ENCODE measurements at places on chromosomes 5 and 9. TPM values are rescaled to one million over a fixed set of nuclear protein-coding genes. Genes with fewer than 3 reads are reported as not detected.

DNA sequence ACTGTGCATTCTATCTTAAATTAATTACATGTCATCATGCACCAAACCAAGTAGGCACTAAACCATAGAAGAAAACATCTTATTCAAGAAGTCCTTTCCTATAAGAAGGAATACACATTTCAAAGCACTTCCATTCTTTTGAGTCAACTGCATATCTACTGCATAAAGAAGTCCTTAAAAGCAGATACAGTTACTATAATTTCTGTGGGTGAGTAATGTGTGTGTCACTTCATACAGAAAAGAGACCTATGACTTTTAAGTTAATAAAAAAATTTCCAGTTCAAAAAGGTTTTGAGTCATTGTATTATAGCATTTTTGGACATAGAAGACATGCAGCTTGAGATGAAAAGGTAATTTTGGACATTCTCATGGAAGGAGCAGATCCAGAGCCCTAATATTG is 125.0 kb downstream of the DTWD2 start:
- H3K4me3 ChIP-seq: no peak overlapping the region
- no peak for DNase-seq
- H3K36me3 ChIP-seq: no peaks in the 10 kb centered on the region
- H3K27me3 ChIP-seq: no peaks in the 10 kb centered on the region
- H3K4me1 ChIP-seq: no peaks in the 10 kb centered on the region
- H3K27ac ChIP-seq: no peak overlapping the region

SLC12A2 gene
- total RNA-seq: 13.3 TPM

NME5 gene
- not detected for total RNA-seq

GRCh38 chr5:159385536-159385935 is 55.2 kb upstream of the IL12B start:
- no peaks in the 10 kb centered on the region for H3K36me3 ChIP-seq
- no peaks in the 10 kb centered on the region for H3K4me1 ChIP-seq
- H3K27ac ChIP-seq: no peak overlapping the region
- no peaks in the 10 kb centered on the region for H3K27me3 ChIP-seq
- no peak overlapping the region for H3K4me3 ChIP-seq

DNA sequence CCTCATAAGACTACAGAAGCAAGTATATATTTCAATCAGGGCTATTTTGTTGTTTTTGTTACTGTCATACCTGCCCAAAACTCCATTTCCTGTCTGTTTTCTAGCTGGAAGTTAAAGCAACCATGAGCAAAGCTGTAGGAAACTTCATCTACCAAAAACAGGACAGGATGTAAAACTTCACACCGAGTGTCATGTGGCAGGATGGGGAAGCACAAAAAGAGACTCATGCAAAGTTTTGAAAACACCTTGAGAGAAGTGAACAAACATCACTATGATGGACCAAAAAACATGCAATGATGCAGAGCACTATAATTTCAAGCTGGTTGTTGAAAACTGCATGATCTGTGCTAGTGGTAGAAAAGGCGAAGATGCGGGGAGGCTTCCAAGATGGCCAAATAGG is 6.3 kb upstream of the GZMA start:
- H3K4me1 ChIP-seq: peaks cover 59% of the 10 kb centered on the region
- no peaks in the 10 kb centered on the region for H3K36me3 ChIP-seq
- H3K27me3 ChIP-seq: no peaks in the 10 kb centered on the region
- H3K27ac ChIP-seq: no peak overlapping the region

- peaks cover 8% of the 10 kb centered on the region for H3K36me3 ChIP-seq
- DNase-seq: peak; percentile 74
- peaks cover 14% of the 10 kb centered on the region for H3K4me1 ChIP-seq
- no peaks in the 10 kb centered on the region for H3K27me3 ChIP-seq
Measured at GRCh38 chr5:88203981-88204750, 64.5 kb downstream of the TMEM161B start.

GRCh38 chr5:2534251-2534650 is 217.2 kb downstream of the IRX2 start:
- no peak for DNase-seq
- H3K4me3 ChIP-seq: no peak overlapping the region
- no peaks in the 10 kb centered on the region for H3K27me3 ChIP-seq
- H3K27ac ChIP-seq: no peak overlapping the region
- no peaks in the 10 kb centered on the region for H3K4me1 ChIP-seq

- no peaks in the 10 kb centered on the region for H3K4me1 ChIP-seq
- no peak overlapping the region for H3K27ac ChIP-seq
- H3K36me3 ChIP-seq: no peaks in the 10 kb centered on the region
- H3K4me3 ChIP-seq: no peak overlapping the region
- H3K27me3 ChIP-seq: no peaks in the 10 kb centered on the region
- DNase-seq: no peak
Measured at GRCh38 chr5:174563899-174564298, 160.5 kb upstream of the MSX2 start.

TNFSF8 gene
- total RNA-seq: 43.2 TPM

- DNase-seq: no peak
- no peaks in the 10 kb centered on the region for H3K4me1 ChIP-seq
- H3K4me3 ChIP-seq: no peak overlapping the region
- H3K36me3 ChIP-seq: no peaks in the 10 kb centered on the region
- H3K27me3 ChIP-seq: peaks cover 5% of the 10 kb centered on the region
- no peak overlapping the region for H3K27ac ChIP-seq
Measured at GRCh38 chr5:38892363-38892762, 46.6 kb downstream of the OSMR start.

GRCh38 chr5:3489239-3489843 is 106.3 kb upstream of the IRX1 start:
- H3K4me3 ChIP-seq: no peak overlapping the region
- H3K27ac ChIP-seq: no peak overlapping the region
- no peaks in the 10 kb centered on the region for H3K27me3 ChIP-seq
- H3K36me3 ChIP-seq: no peaks in the 10 kb centered on the region
- no peaks in the 10 kb centered on the region for H3K4me1 ChIP-seq
- no peak for DNase-seq

CTNNA1 gene
- total RNA-seq: 22.7 TPM

DNA sequence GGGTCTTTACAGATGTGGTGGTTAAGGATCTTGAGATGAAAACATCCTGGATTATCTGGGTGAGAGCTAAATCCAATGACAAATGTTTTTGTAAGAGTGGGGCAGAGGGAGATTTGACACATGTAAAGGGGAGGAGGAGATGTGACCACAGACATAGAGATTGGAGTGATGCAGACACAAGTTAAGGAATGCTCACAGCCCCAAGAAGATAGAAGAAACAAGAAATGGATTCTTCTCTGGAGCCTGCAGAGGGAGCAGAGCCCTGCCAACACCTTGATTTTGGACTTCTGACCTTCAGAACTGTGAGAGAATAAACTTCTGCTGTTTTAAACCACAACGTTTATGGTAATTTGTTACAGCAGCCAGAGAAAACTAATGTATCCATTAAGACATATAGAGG is 21.7 kb downstream of the ITGA2 start:
- H3K4me1 ChIP-seq: peaks cover 12% of the 10 kb centered on the region
- no peaks in the 10 kb centered on the region for H3K27me3 ChIP-seq
- DNase-seq: no peak
- H3K36me3 ChIP-seq: no peaks in the 10 kb centered on the region
- H3K27ac ChIP-seq: no peak overlapping the region

GRCh38 chr5:66933066-66933465 is 263.5 kb downstream of the CD180 start:
- H3K27ac ChIP-seq: no peak overlapping the region
- no peak for DNase-seq
- H3K27me3 ChIP-seq: no peaks in the 10 kb centered on the region
- H3K4me3 ChIP-seq: no peak overlapping the region

DNA sequence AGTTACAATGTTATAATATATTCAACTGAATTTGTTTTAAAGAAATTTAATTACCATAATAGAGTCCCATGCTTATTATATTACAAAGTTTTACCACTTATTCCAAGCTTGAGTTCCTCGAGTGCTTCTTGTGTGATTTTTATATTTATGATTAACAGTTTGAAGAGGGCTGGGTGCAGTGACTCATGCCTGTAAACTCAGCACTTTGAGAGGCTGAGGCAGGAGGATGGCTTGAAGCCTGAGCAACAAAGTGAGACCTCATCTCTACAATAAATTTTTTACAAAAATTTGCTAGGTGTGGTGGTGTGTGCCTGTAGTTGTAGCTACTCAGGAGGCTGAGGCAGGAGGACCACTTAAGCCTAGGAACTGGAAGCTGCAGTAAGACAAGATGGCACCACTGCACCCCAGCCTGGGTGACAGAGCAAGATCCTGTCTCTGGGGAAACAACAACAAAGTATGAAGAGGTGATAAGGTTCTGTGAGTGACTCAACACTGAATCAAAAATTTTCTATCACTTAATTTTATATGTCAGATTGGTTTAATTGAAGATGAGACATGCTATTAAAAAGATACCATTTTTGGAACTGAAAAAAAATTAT is 9.2 kb downstream of the POC5 start:
- no peaks in the 10 kb centered on the region for H3K27me3 ChIP-seq
- peaks cover 9% of the 10 kb centered on the region for H3K36me3 ChIP-seq
- no peak overlapping the region for H3K4me3 ChIP-seq

GRCh38 chr9:136806631-136807201 is 1.0 kb upstream of the RABL6 start:
- H3K36me3 ChIP-seq: no peaks in the 10 kb centered on the region
- peak; percentile 40 for DNase-seq
- H3K27ac ChIP-seq: peak overlapping the region; percentile 83
- H3K4me1 ChIP-seq: peaks cover 40% of the 10 kb centered on the region
- H3K4me3 ChIP-seq: peak overlapping the region; percentile 39

GRCh38 chr5:151100681-151101080 is 19.8 kb upstream of the TNIP1 start:
- no peak for DNase-seq
- H3K4me1 ChIP-seq: peaks cover 30% of the 10 kb centered on the region
- H3K27ac ChIP-seq: no peak overlapping the region

DNA sequence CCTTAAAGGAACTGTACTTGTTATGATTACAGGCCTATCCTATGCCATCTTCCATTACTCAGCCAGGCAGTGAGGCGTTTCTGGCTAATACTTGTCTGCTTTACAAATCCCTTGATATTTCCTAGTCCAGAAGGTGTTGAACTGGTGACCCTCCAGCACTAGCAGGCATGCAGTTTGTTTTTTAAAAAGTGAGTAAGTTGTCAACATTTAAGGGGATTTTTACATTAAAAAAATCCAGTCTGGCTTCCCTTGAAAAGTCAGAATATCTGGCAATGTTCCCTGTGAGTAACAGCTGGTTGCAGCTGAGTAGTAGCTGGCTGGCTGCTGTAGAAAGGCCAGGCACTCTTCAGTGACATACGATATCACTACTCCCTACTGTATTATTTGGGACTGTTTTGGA is 21.8 kb downstream of the GRIN3A start:
- no peaks in the 10 kb centered on the region for H3K4me1 ChIP-seq
- no peaks in the 10 kb centered on the region for H3K27me3 ChIP-seq
- no peaks in the 10 kb centered on the region for H3K36me3 ChIP-seq
- no peak for DNase-seq

CDH9 gene
- total RNA-seq: not detected

DNA sequence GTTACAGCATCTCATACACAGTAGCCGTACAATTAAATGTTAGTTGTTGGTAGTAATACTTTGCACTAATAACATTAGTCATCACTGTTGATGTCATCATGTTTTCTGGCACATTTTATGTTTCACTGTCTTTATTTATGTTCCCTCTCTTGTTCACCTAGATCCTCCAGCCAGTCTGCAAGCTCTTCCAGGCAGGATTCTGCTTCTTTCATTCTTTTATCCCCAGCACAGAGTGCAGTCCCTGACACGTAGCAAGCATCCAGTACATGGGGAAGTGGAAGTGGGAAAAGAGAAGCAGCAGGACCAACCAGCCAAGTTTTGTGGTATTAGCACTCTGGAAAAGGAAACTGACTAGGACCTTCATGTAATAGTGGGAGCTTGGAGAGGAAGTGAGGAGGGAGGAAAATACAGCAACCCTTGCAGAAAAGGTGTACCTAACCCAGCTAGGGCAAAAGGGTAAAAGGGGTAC is 89.7 kb upstream of the SLC44A1 start:
- H3K27me3 ChIP-seq: no peaks in the 10 kb centered on the region
- H3K27ac ChIP-seq: no peak overlapping the region
- H3K4me1 ChIP-seq: peaks cover 10% of the 10 kb centered on the region

GRCh38 chr5:141880961-141881801 is 3.0 kb upstream of the PCDH1 start:
- DNase-seq: no peak
- H3K27me3 ChIP-seq: peaks cover 47% of the 10 kb centered on the region
- no peak overlapping the region for H3K4me3 ChIP-seq
- peaks cover 32% of the 10 kb centered on the region for H3K4me1 ChIP-seq

DNA sequence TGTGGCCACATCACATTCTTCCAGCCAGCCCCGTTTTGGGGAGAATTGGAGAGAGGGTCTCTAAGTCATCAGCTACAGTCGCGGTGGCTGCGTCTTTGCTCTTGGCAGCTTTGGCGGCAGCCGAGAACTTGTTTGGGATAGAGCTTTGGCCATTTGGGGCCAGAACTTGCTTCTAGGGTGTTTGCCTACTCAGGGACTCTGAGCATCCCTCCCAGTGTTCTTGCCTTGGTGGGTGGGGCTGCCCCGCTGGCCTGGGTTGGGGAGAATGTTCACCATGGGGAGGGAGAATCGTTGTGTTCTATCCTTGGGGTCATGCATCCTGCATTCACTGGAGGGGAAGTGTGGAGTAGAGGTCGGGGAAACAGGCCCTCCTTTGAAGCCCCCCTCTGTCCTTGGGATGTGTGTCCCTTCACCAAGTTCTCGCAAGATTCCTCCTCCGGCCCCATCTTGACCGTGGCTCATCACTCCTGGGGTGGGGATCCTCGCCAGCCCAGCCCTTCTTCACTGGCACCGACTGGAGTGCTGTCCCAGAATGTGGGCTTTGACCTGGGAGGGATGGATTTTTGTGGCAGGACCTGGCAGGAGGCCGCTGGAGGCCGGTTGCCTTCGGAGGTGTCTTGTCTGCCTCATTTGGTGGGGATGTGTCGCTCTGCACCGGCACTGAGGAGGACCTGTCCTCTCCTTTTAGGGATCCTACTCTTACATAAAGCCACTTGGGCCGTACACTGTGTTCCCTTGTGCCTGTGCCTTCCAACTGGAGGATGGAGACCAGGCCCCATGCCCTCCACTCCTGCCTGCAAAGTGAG is 3.5 kb downstream of the PHF2 start:
- no peak overlapping the region for H3K4me3 ChIP-seq
- H3K27ac ChIP-seq: no peak overlapping the region
- DNase-seq: no peak

GRCh38 chr9:137740312-137740711 is 121.5 kb downstream of the EHMT1 start:
- no peak for DNase-seq
- H3K36me3 ChIP-seq: peaks cover 18% of the 10 kb centered on the region
- H3K27ac ChIP-seq: no peak overlapping the region
- no peaks in the 10 kb centered on the region for H3K4me1 ChIP-seq

LYSMD3 gene
- total RNA-seq: 30.9 TPM

CMYA5 gene
- total RNA-seq: 0.17 TPM

PCDHGB7 gene
- total RNA-seq: 0.33 TPM

GRCh38 chr9:23412046-23412445 is 414.0 kb downstream of the ELAVL2 start:
- no peaks in the 10 kb centered on the region for H3K27me3 ChIP-seq
- H3K4me1 ChIP-seq: no peaks in the 10 kb centered on the region
- H3K4me3 ChIP-seq: no peak overlapping the region

Measured in CD4-positive, alpha-beta memory T cell (primary cell).